HS-5 (cell line): ENCODE measurements at places on chromosomes 16 and 17.

DNA sequence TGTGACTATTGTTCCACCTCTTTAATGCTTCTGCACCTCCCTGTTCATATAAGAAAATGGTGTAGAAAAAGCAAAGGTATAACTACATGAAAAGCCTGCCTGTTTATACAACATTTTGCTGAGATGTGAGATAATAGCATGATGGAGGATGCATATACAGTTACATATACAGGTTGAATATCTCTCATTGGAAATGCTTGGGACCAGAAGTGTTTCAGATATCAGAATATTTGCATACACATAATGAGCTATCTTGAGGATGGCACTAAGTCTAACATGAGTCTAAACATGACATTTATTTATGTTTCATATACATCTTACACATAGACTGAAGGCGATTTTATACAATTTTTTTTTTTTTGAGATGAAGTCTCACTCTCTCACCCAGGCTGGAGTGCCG, 5.7 kb upstream of the WSB1 start:
- DNase-seq = no peak

- no peak for DNase-seq
These were observed 2.9 kb downstream of the ACSF2 start for GRCh38 chr17:50428831-50429424.

DNA sequence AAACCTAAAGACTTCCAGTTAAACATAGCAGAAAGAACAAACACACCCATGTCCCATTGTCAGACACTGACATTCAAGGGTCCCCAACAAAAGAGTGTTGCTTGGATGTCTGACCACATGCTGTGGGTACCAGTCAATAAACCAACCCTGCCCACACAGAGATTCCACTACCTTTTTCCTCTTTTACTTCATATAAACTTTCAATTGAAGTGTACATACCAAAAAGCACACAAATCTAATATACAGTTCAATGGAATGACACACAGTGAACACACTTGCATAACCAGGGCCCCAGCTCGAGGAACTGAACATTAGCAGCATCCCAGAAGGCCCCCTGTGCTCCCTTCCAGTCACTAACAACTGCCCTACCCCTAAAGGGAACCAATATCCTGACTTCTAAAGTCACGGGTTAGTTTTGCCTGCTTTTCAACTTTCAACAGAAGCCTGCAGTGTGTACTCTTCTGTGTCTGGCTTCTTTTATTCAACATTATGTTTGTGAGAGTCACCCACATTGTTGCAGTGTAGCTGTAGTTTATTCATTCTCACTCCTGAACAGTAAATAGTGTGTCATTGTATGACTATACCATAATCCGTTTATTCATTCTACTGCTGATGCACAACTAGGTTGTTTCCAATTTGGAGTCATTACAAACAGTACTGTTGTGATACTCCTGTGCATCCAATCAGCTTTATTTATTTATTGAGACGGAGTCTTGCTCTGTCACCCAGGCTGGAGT, 18.0 kb downstream of the CFDP1 start:
- no peak for DNase-seq

GRCh38 chr17:45222996-45223538, 1.4 kb downstream of the FMNL1 start:
- no peak for DNase-seq

- DNase-seq = no peak
These were observed 119.5 kb downstream of the SOX9 start for GRCh38 chr17:72240333-72240732.

- DNase-seq = no peak
These were observed 145.3 kb upstream of the PLCG2 start for GRCh38 chr16:81633680-81634379.

- DNase-seq = no peak
These were observed 13.7 kb downstream of the HIC1 start for GRCh38 chr17:2068519-2069051.

GRCh38 chr17:9298135-9298534, 276.8 kb downstream of the NTN1 start:
- no peak for DNase-seq

GRCh38 chr17:44942456-44942855, 5.1 kb downstream of the KIF18B start:
- DNase-seq = no peak

DNA sequence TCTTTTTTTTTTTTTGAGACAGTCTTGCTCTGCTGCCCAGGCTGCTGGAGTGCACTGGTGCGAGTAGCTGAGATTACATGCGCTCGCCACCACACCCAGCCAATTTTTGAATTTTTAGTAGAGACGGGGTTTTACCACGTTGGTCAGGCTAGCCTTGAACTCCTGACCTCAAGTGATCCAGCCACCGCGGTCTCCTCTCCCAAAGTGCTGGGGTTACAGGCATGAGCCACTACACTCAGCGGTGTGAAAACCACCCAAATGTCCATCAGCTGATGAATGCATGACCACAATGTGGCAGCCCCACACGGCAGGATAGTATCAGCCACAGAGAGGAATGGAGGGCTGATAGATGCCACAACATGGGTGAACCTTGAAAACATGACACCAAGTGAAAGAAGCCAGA, 2.1 kb downstream of the P2RX5 start:
- no peak for DNase-seq

DNA sequence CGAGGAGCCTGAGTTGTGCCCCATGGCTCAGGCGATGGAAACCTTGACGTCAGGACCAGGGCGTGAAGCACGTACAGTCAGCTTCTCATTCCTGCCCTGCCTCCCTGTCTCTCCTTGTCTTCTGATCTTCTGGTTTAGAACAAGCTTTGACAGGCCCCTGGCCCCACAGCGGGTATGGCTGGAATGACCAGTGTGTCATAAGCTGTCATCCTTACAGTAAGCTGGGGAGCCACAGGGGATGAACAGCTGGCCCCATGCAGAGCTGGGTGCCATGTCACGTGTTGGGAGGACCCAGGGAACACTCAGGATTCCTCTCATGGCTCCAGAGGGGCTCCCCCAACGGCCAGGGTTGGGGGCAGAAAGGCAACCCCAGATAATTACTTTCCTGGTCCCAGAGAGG, 157.6 kb upstream of the PLCG2 start:
- no peak for DNase-seq

- no peak for DNase-seq
These were observed 2.0 kb upstream of the CTRB2 start for GRCh38 chr16:75208861-75209505.

DNA sequence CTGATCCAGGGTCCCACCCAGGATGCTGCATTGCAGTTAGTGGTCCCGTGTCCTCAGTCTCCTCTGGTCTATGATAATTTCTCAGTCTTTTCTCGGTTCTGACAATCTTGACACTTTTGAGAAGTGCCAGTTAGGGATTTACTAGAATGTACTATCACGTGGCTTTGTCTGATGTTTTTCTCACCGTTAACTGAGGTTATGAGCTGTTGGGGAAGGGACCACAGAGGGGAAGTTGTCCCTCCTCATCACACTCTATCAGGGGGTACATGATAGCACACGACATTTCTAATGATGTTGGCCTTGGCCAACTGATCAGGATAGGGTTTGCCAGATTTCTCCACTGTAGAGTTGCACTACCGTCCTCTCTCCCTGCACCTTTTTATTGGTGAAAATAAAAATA, 250.9 kb upstream of the SDK2 start:
- no peak for DNase-seq

GRCh38 chr17:40326014-40326831, 17.2 kb downstream of the RARA start:
- DNase-seq = no peak

DNA sequence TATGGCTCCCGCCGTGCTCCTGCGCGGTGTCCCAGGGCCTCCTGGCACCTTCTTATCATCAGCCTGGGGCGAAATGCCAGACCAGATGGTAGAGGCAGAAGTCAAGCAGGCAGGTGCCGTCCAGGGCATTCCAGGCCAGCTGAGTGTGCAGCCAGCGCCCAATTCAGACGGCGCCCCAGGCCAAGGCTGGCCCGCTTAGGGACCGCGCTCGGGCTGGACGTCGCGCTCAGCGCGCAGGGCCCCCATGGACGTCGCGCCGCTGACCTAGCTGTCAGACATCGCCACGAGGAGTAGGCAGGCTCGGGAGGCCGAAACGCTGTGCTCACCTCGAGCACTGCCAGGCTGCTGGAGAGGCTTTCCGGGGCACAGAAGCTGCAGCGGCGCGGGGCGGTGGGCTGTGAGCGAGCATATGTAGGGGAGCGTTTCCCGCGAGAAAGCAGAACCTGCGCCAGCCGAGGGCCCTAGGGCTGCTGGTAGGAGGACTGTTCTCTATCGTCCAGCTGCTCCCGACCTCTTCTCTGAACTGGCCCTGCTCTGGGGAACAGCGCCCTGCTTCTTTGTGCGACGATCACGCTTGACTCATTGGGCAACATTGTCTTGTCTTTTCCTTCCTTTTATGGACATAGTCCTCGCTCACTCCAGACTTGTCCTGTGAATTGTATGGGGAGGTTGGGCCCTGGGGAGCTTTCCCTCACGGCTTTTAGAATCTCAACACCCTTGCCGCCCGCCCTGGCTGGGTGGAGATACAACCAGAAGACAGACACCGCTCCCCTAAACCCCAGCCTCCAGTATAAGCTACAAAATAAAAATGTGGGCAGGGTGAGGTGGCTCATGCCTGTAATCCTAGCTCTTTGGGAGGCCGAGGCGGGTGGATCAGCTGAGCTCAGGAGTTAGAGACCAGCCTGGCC, 8.4 kb upstream of the CA4 start:
- no peak for DNase-seq

GRCh38 chr16:62565706-62566105, 529.5 kb upstream of the CDH8 start:
- no peak for DNase-seq

DNA sequence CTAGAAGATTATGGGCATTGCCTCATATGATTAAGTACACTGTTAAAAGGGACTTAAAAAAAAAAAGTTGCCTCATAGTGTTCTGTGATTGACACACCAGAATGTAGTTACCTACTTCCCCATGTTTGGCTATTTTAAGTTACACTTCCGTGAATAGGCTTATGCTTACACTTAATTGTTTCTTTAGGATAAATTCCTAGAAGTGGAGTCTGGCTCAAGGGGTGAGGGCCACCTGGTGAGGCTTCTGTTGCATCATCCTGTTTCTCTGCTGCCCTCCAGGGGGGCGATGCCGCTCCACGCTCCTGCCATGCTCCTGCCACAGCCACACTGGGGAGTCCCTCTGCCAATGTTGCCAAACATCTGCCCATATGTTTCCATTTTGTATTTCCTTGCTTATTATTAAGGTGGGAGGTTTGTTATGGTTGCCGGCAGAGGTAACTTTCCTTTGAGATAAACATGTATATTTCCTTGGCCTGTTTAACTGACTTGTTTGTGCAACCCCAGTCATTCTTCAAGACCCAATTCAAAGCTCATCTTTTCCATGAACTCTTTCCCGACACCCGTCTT, 73.1 kb downstream of the KSR1 start:
- DNase-seq = no peak

DNA sequence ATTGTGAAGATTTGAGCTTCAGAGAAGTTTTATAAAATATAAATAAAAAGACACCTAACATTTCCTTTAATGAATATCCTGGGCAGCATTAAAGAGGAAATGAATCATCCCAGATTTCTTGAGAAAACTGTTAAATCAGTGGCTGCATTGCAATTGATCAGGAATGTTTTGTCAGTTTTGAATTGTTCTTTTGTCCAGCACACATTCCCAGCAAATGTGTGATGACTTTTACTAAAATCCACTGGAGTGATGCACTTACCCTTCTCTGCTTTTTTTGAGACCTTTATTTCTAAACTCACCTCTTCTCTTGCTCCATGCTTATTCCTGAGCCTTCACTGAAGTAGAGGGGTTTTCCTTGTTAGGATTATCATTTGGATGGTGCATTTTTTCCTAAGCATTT, 1307.2 kb downstream of the CDH8 start:
- DNase-seq = peak; percentile 44
